ENCODE measurements at places on chromosomes 4 and X.

- no peak for DNase-seq
Observed at GRCh38 chr4:46550471-46550870, 160.5 kb upstream of the GABRA2 start.

DNA sequence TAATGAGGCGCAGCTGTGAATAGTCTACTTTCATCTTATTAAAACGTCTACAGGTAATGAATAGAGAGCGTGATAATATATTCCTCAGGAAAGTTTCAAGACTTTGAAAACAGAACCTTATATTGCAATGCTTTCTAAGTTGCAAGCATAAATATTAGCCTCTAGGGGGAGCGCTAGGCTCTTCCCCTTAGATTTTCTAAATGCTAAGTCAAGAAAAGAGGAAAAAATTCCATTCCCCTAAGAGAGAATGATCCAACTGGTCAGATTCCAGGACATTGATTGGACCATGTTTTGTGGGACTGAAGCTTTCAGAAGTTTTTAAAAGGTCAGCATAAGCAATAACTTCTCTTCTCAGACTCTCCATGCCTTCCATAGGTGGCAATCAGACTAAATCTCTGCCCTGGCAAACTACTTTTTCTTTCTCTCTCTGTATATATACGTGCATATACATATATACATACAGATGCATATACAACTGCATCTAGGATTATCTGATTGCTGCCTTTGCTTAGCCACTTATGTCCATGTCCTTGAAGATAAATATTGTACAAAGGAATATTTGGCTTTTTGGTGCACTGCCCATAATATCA, 492.9 kb downstream of the INPP4B start:
- DNase-seq = peak; percentile 59

DNA sequence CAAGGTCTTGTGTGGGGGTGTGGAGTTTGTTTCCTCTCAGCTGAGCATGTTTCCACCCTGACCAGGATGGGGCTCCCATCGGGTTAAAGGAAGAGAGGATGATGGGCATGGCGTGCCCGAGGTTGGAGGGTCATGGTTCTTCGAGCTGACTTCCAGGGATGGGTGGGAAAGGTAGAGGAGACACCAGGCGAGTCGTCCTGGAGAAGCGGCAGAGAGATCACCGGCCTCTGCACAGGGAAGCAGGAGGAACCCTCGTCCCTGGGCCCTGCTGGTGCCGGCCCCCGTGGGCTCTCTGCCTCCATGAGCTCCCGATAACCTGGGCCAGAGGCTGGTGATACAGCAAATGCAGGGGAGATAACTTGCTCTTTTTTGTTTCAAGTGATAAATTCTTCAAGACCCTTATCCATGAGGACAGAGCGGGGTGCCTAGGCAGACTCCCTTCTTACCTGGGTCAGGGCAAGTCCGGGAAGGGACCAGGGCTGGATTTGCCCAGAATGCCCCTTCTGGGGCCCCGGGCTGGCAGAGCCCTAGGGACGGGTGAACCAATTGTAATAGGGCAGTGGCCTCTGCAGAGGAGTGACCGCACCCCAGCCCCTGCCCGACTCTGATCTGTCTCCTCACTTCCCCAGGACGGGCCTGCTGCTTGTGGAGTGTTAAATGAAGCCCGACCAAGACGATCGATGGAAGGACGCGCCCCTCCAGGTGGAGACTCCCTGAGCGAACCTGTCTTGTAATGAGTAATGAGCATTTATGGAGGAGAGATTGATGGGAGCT, 63.0 kb downstream of the CPZ start:
- DNase-seq = no peak

GRCh38 chr4:23355258-23355657, 534.6 kb downstream of the PPARGC1A start:
- no peak for DNase-seq

- no peak for DNase-seq
Observed at GRCh38 chr4:103359900-103360299, 161.8 kb upstream of the CENPE start.
